ENCODE measurements at places on chromosomes 3 and 15.

DNA sequence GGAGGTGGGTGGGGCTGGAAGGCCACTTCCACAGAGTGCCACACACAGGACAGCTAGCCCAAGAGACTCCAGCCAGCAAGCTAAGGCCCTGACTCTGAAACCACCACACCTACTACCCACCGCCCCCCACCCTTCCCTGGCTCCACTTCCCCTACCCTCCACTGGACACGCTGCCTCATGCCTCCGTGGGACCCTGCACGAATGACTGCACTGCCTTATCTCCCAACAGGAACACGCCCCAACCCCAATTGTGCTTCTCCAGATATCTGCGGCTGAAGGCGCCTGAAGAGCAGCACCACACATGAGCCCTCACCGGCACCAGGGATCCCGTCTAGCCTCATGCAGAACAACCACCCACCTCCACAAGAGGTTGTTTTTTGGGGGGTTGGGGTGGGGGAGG is 2.7 kb downstream of the LINGO1 start:
- DNase-seq = no peak

DNA sequence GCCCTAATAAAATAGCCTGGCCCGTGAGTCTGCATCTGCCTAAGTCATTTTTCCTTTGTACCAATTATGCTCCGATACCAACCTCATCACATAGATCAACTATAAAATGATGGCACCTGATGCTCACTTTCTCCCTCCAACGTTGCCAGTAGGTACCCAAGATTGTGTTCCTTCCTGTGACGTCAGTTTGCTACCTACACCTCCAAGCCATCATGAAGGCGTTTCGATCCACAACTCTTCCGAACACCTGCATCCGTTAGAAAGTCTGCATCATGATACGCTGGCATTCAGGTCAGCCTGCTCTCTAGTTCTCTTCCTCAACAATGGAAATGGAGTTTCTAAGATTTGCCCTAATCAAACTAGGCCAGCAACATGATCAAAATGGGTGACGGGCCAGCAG is 7.7 kb downstream of the PKM start:
- DNase-seq = no peak

DNA sequence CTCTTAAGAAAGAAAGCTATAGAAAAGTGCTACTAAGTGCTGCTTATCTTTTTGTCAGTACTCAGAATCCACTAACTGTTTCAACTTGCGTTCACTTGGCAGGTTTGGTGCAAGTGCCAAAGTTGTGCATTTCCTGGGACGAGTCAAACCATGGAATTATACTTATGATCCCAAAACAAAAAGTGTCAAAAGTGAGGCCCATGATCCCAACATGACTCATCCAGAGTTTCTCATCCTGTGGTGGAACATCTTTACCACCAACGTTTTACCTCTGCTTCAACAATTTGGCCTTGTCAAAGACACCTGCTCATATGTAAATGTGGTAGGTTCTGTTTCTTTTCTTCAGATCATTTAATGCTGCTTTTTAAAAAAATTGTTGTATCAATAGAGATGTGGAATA is 32.6 kb downstream of the GYG1 start:
- no peak for DNase-seq

DNA sequence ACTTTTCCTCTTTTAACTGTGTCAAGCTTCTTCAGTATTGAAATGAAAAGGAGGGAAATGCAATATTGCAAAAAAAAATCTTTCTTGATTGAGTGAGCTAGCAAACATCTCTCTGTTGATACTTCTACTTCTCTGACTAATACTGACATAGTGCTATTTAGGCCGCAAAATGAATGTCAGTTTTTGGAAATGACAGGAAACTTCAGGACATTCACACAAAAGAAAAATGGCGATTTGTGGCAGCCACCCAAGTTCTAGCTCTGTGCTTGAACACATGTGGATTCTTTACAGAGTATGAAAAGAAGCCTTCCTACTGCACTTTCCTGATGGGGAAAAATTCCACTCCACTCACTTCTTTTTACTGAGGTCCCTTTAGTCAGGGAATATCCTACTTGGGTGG is 486.8 kb upstream of the ALCAM start:
- DNase-seq = no peak

- DNase-seq = no peak
Observed at GRCh38 chr3:54223063-54223462, 100.7 kb downstream of the CACNA2D3 start.

GRCh38 chr3:168427835-168428475 is 332.2 kb upstream of the GOLIM4 start:
- no peak for DNase-seq

DNA sequence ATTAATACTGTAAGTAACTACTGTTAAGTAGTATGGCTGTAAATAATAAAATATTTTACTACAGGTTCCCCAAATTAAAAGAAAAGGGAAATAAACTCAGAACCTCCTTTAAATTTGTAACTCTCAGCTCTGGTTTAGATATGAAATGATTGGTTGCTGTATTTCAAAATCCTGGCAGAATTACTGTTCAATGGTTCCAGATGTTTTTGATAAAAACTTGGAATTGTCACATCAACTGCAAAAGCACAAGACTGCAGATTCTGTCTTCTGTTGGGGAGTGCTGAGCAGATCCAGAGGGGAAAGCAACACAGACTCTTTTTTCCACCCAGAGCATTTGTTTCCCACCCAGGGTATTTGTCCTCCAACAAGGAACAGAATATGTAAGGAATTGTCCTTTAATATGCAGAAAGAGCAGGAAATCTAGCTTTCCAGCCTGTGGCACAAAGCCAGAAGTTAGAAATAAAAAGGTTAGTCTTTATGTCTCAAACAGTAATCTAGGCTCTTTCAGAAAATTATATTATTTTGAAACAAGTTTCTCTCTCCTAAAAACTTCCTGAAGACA is 178.1 kb downstream of the KLHL25 start:
- DNase-seq = no peak

DNA sequence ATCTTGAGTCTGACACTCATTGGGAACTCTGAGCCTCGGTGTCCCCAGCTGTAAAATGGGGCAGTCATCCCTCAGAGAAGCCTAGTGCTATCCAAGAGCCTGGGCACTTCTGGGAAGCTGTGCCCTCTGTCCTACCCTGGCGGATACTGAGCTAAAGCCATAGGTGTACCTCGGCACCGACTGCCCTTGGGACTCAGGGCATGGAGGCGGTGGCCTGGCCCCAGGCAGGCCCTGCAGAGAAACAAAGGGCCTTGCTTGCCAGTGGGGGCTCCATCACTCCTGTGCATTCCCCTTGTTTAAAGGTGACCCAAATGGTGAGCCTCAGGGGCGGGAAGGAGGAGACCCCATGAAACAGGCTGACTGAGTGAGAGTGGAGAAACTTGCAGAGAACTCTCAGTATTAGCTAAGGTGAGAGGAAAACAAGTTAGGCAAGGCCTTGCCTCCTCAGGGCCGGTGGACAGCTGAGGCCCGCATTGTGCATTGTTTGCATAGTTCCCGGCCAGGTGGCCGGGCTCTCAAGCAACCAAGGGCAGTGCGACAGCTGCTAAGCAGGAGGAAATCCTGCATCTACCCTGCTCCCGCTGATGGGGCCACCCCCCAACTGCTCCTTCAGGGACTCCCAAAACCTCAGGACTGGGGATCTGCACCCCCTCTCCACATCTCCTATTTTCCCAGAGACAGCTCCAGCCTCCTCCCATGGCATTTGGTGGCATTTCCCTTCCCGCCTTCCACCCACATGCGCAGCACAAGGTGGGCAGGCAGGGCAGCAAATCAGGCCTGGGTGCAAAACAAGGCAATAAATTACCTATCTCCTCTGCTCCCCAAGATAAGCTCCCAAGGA is 4.3 kb downstream of the PFKFB4 start:
- DNase-seq = no peak

- no peak for DNase-seq
Observed at GRCh38 chr15:76168237-76168984, 108.6 kb downstream of the TMEM266 start.

GRCh38 chr3:156579427-156579851 is 24.5 kb upstream of the SSR3 start:
- no peak for DNase-seq

- no peak for DNase-seq
Observed at GRCh38 chr3:145124900-145125678, 1035.9 kb downstream of the PLOD2 start.

GRCh38 chr15:63111481-63111880 is 10.2 kb upstream of the LACTB start:
- DNase-seq = no peak

GRCh38 chr3:145807990-145808389 is 353.0 kb downstream of the PLOD2 start:
- no peak for DNase-seq

DNA sequence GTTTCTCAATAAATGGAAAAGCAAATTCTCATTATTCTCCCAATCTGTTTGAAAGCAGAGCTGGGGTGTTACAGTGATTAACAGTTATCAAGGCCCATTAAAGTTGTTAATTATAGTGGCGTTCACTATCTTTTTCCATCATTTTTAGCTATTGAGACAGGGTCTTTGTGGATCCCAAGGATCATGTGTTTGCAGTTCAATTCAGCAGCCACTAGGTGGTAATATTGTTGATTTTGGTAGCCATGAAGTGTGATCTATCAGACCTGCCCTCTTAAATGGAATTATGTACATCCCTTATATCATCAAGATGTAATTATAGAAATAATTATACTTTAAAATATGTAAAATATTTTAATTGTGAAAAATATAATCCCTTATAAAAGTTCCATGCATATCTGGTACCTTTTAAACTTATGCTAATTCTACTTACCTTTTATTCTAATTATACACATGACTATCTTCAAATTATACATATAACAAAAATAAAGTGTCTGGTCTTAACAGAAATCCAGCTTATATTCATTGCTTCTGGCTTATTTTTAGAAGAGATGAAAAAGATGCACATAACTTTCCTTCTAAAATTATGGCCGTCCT is 126.4 kb downstream of the GREM1 start:
- no peak for DNase-seq

DNA sequence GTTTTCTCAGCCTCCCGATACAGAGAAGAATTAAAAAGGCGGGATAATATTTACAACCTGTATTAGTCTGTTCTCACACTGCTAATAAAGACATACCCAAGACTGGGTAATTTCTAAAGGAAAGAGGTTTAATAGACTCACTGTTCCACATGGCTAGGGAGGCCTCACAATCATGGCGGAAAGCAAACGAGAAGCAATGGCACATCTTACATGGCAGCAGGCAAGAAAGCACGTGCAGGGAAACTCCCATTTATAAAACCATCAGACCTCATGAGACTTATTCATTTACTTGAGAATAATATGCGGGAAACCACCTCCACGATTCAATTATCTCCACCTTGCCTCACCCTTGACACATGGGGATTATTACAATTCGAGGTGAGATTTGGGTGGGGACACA is 27.5 kb upstream of the RPL39L start:
- DNase-seq = no peak

- no peak for DNase-seq
Observed at GRCh38 chr15:93072411-93073394, 16.3 kb downstream of the RGMA start.

DNA sequence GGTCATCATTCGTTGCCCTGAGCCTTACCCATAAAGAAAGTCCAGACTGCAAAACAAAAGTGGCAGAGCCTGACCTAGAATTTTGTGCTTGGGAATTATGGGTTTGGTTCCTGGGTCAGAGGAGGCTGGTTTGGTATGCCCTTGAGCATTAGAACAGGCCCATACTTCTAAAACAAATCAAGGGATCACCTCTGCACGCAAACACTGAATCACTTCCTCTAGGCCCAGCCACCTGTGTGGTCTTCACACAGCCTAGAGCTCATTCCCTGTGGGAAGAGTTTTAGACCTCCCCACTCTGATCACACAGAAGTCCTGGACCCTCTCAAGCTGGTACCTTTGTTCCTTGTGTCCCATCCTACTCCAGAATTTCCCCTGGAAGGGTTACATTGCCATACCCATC is 59.4 kb downstream of the B3GNT5 start:
- no peak for DNase-seq

GRCh38 chr3:44661189-44661588 is 12.7 kb downstream of the ZNF35 start:
- no peak for DNase-seq

GRCh38 chr3:101072300-101072699 is 79.1 kb upstream of the ABI3BP start:
- no peak for DNase-seq

DNA sequence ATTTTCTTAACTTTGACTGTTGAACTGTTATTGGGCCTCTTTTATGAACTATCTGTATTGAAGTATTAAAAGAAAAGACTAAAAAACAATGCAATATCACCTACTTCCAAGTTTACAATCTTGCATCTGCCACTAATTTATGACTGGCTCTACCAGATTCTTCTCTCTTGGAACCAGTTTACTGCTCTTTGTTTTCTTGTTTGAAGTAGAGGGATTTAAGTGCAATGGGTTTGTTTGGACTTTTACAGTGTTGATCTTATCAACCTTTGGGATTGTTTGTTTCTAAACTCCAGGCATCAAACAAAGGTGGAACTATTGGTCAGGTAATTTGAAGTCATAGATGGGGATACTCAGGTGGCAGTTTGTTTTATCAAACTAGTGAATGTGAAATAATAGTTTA is 43.0 kb upstream of the MEIS2 start:
- no peak for DNase-seq

DNA sequence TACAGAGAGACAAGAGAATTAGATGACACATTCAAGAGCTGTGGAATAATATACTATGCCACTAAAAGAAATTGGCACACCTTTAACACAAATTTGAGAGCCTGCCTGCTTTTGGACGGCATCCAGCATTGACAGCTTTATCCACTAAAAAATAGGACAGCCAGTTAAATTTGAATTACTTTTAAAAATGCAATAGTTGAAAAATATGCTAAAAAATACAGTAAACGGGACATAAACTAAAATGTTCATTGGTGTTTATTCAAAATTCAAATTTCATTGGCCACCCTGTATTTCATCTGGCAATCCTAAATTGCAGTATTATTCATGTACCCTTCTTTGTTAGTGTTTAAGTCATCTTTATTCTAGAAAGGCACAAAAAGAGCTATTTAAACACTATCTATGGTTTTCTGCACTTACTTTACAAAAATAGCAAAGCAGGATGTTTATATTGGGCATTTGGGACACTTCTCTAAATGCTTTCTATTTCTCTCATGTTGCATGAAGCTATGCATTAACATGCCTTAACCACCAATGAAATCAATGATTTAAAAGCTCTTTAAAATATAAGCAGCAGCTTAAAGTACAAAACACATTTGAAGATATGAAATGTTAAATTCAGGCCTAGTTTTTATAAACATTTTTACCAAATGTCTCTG is 160.1 kb downstream of the NEK10 start:
- DNase-seq = no peak

GRCh38 chr3:51591231-51591630 is 52.7 kb downstream of the RAD54L2 start:
- DNase-seq = no peak

GRCh38 chr3:15290736-15291135 is 41.6 kb downstream of the SH3BP5 start:
- DNase-seq = no peak

DNA sequence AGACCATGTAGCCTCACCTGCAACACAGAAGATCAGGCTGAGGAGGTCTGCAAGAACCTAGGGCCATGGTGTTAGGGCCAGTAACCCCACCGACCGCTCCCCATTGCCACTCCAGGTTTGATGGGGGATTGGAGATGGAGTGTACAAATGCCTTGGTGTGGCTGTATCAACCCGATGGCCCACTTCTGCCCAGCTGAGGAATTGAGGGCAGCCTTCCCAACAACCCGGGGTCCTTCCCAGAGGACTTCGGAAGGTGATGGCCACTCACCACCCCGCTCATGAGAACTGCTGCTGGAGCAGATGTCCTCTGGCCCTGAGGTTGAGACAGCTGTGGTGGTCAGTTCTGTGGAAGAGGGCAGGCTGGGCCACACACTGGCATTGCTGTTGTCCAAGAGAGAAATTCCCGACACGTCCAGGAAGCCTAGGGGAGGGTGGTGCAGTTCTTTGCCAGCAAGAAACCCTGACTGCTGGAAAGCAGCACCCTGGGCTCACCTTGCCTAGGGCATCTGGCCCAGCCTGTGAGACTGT is 8.9 kb downstream of the GORASP1 start:
- DNase-seq = no peak

Measured in CD4-positive, alpha-beta T cell treated with Interleukin-6 at 100 ng/mL for 8 hours (primary cell).